ENCODE measurements at places on chromosomes 2 and 18. TPM values are rescaled to one million over a fixed set of nuclear protein-coding genes. Genes with fewer than 3 reads are reported as not detected.

Gene TMEM163
- total RNA-seq: 1.8 TPM

Gene SERPINB4
- not detected for total RNA-seq

GRCh38 chr2:198314559-198315153 lies 510.3 kb downstream of the PLCL1 start:
- no peak for DNase-seq
- H3K27me3 ChIP-seq: peaks cover 50% of the 10 kb centered on the region
- H3K27ac ChIP-seq: no peak overlapping the region
- no peaks in the 10 kb centered on the region for H3K4me1 ChIP-seq
- H3K36me3 ChIP-seq: no peaks in the 10 kb centered on the region

DNA sequence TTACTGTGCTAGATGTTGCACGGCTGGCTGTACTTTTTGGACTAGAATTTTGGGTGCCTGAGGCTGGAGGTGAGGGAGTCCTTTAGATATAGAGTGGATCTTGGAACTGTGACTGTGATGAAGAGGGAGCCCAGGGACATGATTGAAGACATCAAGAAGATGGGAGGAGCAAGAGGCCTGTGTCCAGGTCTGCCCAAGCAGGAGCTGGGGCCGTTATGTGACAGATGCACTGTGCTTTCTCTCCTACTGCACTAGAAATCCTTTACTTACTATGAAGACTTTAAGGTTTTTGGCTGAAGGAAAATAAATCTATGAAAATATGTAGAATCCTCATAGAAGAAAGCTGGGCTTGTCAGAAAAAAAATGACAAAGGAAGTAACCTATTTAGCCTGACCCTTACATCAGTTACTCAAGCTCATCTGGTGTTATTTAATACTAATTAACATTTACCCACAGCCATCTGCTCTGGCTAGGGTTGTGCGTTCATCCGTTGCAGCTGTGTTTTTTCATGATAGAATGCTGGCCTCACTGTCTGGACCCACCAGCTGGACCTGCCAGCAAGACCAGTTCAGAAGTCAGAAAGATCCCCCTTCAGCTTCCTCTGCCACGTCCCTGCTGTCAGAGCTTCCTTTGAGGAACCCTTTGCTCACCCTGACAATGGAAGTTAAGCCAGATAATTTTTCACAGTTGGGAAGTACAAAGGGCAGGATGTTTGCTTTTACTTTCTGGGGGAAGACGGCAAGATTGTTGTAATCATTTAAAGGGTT lies 16.7 kb downstream of the TSN start:
- no peak overlapping the region for H3K4me3 ChIP-seq
- DNase-seq: no peak
- peaks cover 3% of the 10 kb centered on the region for H3K4me1 ChIP-seq
- no peaks in the 10 kb centered on the region for H3K27me3 ChIP-seq
- peaks cover 11% of the 10 kb centered on the region for H3K36me3 ChIP-seq

GRCh38 chr2:118761771-118762170 lies 85.7 kb downstream of the EN1 start:
- peaks cover 4% of the 10 kb centered on the region for H3K27me3 ChIP-seq
- H3K4me3 ChIP-seq: no peak overlapping the region
- DNase-seq: no peak
- no peaks in the 10 kb centered on the region for H3K4me1 ChIP-seq
- no peak overlapping the region for H3K27ac ChIP-seq

GRCh38 chr2:241545523-241546473 lies 12.7 kb upstream of the BOK start:
- no peak overlapping the region for H3K4me3 ChIP-seq
- H3K4me1 ChIP-seq: no peaks in the 10 kb centered on the region
- no peaks in the 10 kb centered on the region for H3K36me3 ChIP-seq
- no peak for DNase-seq

GRCh38 chr2:219624565-219624964 lies 2.9 kb upstream of the SLC4A3 start:
- peaks cover 39% of the 10 kb centered on the region for H3K27me3 ChIP-seq
- no peak for DNase-seq
- H3K36me3 ChIP-seq: no peaks in the 10 kb centered on the region
- H3K4me3 ChIP-seq: no peak overlapping the region
- H3K4me1 ChIP-seq: peaks cover 6% of the 10 kb centered on the region
- no peak overlapping the region for H3K27ac ChIP-seq

- H3K27me3 ChIP-seq: peaks cover 4% of the 10 kb centered on the region
- H3K27ac ChIP-seq: no peak overlapping the region
- DNase-seq: no peak
- no peaks in the 10 kb centered on the region for H3K36me3 ChIP-seq
Measured at GRCh38 chr2:133936601-133937000, 317.3 kb upstream of the MGAT5 start.

DNA sequence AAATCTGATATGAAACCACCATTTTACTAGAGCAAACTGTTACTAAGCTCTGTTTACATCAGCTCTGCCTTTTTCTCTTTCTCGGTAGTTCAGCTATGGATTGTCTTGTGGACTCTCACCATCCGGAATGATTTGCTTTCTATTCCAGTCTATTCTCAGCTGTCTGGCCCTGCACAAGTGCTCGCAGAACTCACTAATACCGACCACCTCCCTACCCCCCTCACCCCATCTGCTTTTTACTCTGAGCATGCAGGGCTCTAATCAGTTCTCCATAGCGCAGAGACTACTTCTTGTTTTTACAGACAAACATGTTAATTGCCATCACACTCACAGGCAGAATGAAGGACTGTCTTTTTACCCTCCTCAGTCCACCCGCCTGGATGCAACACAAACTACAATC lies 180.7 kb upstream of the POU3F3 start:
- H3K4me1 ChIP-seq: no peaks in the 10 kb centered on the region
- H3K4me3 ChIP-seq: no peak overlapping the region
- no peaks in the 10 kb centered on the region for H3K36me3 ChIP-seq
- H3K27ac ChIP-seq: no peak overlapping the region

DNA sequence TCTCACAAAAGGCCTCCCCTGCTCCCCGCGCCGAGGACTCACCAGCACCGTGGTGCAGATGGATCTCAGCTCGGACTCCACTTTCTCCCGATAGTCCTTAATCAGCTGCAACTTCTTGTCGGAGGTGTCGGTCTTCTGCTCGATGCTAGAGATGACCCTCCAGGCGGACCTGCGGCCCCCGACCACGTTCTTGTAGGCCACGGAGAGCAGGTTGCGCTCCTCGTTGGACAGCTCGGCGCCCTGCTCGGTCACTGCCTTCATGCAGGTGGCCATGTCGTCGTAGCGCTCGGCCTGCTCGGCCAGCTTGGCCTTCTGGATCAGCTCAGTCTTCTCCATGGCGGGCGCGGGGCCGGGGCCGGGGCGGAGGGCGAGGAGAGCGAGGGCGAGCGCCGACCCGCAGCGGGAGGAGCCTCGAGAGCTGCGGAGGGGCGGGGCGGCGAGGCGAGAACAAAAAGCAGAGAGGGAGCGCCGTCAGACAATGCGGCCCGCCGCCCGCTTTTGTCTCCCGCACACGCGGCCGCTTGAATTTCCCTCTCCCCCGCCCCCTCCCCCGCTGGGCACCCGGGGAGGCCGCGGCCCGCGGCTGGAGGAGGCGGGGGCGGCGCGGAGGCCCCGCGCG lies 571 bp downstream of the YWHAQ start:
- DNase-seq: peak; percentile 79
- H3K36me3 ChIP-seq: peaks cover 56% of the 10 kb centered on the region
- H3K4me1 ChIP-seq: peaks cover 53% of the 10 kb centered on the region
- peak overlapping the region; percentile 88 for H3K27ac ChIP-seq
- H3K27me3 ChIP-seq: peaks cover 2% of the 10 kb centered on the region
- H3K4me3 ChIP-seq: peak overlapping the region; percentile 93

DNA sequence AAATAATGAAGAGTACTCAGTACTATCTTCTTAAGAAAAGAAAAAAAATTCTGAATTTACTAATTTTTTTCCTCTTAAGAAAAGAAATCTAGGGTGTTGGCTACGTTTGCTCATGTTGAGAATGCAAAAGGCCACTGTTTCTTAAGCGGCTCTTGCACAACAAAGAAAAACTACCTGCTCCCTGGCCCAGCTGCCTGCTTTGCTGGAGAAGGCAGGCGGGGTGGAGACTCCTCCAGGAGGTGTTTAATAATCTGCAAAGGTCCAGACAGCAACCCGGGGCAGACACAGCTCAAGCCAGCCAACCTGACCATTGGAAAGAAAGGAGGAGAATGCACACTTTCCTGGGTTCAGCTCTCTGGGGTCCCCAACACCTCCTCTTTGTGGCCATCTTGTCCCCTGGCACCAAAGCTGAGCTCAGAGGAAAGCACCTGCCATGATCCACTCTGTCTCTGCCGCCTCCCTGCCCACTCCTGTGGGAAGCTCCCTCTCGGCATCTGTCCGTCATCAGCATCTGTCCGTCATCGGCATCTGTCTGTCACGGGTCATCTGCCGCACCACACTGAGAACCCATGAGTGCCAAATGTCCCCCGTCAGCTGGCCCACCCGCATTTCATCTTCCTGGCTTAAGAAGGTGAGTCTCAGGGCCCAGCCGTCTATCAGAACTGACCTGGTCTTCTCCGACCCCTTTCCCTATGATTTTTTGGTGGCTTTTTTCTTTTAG lies 11.9 kb downstream of the ZNF516 start:
- DNase-seq: no peak
- H3K27me3 ChIP-seq: peaks cover 21% of the 10 kb centered on the region
- no peaks in the 10 kb centered on the region for H3K36me3 ChIP-seq
- no peak overlapping the region for H3K27ac ChIP-seq

DNA sequence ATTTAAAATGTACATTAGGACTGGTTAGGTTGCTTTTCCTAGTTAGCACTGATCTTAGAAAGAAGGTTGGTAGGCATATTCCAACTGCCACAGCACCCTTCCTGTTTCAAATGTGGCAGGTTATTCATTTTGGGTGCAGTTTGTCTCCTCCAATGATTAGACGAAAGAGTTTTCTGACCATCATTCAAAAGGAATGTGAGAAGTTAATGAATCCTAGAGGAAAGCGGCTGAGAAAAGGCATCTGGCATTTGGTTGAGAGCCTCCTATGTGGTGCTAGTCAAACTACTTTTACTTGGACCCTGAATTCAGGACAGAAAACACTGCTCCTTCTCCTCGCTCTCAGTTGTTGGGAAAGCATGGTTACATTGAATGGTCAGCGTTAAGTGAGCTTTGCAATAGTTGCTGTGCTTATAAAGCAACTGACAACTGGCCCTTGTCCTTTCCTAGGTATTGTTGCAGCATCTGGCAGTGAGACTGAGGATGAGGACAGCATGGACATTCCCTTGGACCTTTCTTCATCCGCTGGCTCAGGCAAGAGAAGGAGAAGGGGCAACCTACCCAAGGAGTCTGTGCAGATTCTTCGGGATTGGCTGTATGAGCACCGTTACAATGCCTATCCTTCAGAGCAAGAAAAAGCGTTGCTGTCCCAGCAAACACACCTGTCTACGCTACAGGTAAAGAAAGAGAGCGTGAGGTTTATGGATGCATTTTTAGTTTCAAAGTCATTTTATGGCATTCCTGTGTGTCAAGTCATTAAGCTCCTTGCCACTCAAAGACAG lies 6.1 kb downstream of the TGIF1 start:
- H3K4me3 ChIP-seq: no peak overlapping the region
- no peak overlapping the region for H3K27ac ChIP-seq
- no peak for DNase-seq
- no peaks in the 10 kb centered on the region for H3K27me3 ChIP-seq
- H3K4me1 ChIP-seq: peaks cover 69% of the 10 kb centered on the region

DNA sequence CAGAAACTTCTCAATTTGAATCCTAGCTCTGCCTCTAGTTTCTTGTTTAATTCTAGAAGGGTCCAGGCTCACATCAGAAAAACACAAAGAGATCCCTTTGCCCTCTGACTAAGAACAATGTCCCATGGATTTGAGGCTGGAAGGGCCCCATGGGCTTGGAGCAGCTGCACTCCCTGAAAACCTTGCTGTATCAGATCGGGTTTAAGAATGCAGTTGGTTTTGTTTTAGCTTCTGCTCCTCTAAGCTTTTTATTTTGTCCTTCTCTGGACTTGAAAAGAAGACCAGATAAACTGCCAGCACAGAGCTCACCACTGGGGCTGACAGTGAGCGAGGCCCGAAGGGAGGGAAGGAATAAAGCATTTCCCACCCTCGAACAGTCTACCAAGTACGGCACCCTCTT lies 69.2 kb upstream of the WIPF1 start:
- no peaks in the 10 kb centered on the region for H3K27me3 ChIP-seq
- H3K4me3 ChIP-seq: no peak overlapping the region
- no peak overlapping the region for H3K27ac ChIP-seq
- peaks cover 10% of the 10 kb centered on the region for H3K4me1 ChIP-seq

GRCh38 chr2:168434146-168434545 lies 21.9 kb upstream of the CERS6 start:
- no peaks in the 10 kb centered on the region for H3K36me3 ChIP-seq
- no peak for DNase-seq
- peaks cover 2% of the 10 kb centered on the region for H3K27me3 ChIP-seq
- no peak overlapping the region for H3K4me3 ChIP-seq
- peaks cover 22% of the 10 kb centered on the region for H3K4me1 ChIP-seq
- no peak overlapping the region for H3K27ac ChIP-seq

- DNase-seq: no peak
- no peak overlapping the region for H3K4me3 ChIP-seq
- H3K36me3 ChIP-seq: no peaks in the 10 kb centered on the region
- H3K27me3 ChIP-seq: no peaks in the 10 kb centered on the region
Measured at GRCh38 chr2:221779614-221780067, 207.5 kb upstream of the EPHA4 start.

- H3K27ac ChIP-seq: peak overlapping the region; percentile 37
- no peaks in the 10 kb centered on the region for H3K27me3 ChIP-seq
- DNase-seq: no peak
- H3K4me1 ChIP-seq: peaks cover 42% of the 10 kb centered on the region
- peaks cover 13% of the 10 kb centered on the region for H3K36me3 ChIP-seq
Measured at GRCh38 chr2:43387092-43388062, 161.0 kb upstream of the ZFP36L2 start.

GRCh38 chr2:237276716-237277490 lies 137.1 kb downstream of the COL6A3 start:
- no peaks in the 10 kb centered on the region for H3K36me3 ChIP-seq
- no peak overlapping the region for H3K4me3 ChIP-seq
- no peaks in the 10 kb centered on the region for H3K4me1 ChIP-seq
- peaks cover 7% of the 10 kb centered on the region for H3K27me3 ChIP-seq
- H3K27ac ChIP-seq: no peak overlapping the region

GRCh38 chr18:58021504-58021903 lies 22.5 kb upstream of the NEDD4L start:
- DNase-seq: no peak
- H3K36me3 ChIP-seq: no peaks in the 10 kb centered on the region
- no peak overlapping the region for H3K27ac ChIP-seq
- peaks cover 4% of the 10 kb centered on the region for H3K27me3 ChIP-seq

DNA sequence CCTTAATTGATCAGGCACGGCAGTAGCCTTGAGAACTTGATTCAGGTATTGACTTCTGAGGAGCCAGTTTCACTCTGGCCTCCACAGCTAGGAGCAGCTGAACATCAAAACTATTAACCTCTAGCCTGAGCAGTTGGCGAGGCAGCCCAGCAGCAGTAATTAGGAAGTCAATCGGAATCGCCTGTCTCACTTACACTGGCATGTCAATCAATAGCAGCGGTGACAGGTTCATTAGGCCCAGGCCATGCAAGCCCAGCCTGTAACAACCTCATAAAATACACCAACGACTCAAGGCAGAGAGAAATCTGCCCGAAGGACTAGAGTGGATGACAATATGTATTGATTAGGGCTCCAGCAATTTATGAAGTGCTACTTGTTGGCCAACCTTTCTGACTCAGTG lies 255.4 kb upstream of the SKOR2 start:
- no peak overlapping the region for H3K27ac ChIP-seq
- no peaks in the 10 kb centered on the region for H3K27me3 ChIP-seq
- no peak for DNase-seq
- no peaks in the 10 kb centered on the region for H3K36me3 ChIP-seq
- no peak overlapping the region for H3K4me3 ChIP-seq
- H3K4me1 ChIP-seq: no peaks in the 10 kb centered on the region

GRCh38 chr18:12998332-12999060 lies 7.3 kb downstream of the CEP192 start:
- DNase-seq: no peak
- H3K4me3 ChIP-seq: no peak overlapping the region
- H3K36me3 ChIP-seq: peaks cover 15% of the 10 kb centered on the region
- H3K27me3 ChIP-seq: no peaks in the 10 kb centered on the region
